ENCODE measurements at places on chromosomes 5 and 9.
A peak's percentile ranks its signal among the peaks of the same experiment; 100 is the strongest.

- peak; percentile 55 for DNase-seq
Observed at GRCh38 chr5:44183753-44184152, 205.5 kb downstream of the FGF10 start.

- no peak for DNase-seq
Observed at GRCh38 chr5:23033864-23034263, 180.7 kb upstream of the CDH12 start.

GRCh38 chr9:22036866-22037626 lies 27.9 kb upstream of the CDKN2B start:
- DNase-seq = no peak

DNA sequence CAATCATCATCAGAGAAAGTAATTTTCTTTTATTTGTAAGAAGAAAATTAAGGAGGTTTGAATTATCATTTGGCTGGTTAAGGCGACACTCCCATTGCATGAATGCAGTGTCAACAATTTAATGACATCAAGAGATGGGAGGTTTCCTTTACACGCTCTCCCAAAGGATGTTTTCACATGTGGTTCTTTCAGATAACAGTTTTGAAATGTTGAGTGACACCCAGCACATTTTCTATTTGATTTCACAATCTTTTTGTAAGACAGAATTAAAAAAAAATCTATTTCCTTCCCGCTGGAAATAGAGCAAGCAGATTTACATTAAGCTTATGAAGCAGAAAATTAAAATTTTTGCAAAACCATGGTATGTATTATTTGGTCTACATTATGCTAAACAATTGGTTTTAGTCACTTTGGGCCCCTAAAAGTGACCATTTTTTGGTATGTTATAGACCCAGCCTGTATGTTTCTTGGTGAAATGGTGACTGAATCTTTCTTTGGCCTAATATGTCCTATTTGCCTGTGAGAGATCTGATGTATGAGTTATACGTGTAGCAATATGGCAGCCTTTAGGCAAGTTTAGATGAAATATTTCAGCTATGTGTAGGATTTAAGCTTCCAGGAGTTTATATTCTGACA lies 18.9 kb upstream of the ANKRD55 start:
- no peak for DNase-seq

- DNase-seq = peak; percentile 42
Observed at GRCh38 chr5:133723126-133723525, 110.8 kb upstream of the FSTL4 start.

- no peak for DNase-seq
Observed at GRCh38 chr9:125630436-125630835, 76.6 kb downstream of the MAPKAP1 start.

GRCh38 chr9:115495052-115495635 lies 377.2 kb upstream of the TNC start:
- DNase-seq = no peak

DNA sequence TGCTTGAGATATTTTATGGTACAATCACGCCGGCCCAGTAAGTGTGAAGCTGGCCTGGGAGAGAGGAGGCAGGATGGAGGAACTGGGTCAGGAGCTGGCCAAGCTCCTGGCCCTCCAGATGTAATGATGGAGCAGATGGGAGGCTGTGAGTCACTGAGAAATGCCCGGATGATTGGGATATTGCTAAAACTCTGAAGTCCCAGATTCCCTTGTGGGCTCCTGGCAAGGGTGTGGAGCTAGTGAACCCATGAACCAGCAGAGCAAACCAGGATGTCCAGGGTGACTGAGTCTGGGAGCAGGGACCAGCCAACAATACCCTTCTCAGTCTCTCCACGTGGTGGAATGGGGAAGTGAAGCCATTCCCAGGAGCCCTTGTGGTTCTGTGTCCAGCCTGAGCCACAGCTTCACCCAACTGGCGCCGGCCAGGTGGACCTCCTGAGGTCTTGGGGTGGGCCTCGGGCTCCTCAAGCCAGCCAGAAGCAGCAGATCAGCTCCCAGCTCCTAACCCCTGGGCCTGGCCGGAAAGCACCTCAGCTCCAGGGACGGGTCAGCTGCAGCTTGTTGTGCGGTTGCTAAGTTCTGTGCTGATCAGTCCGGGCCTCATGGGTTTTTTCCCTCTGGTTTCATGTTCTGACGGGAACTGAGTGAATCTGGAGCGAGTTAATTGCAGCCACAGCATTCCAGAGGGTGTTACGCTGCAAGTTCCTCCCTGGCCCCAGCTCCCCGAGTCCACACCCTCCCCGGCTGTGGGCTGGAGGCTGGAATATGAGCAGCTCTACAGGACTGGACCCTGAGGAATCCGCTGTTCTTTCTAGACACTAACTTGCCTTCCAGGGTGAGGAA lies 37.6 kb downstream of the DUSP1 start:
- DNase-seq = peak; percentile 96

GRCh38 chr9:111662576-111663300 lies 1.3 kb downstream of the GNG10 start:
- no peak for DNase-seq

GRCh38 chr5:84384604-84385575 lies at the start of gene EDIL3:
Gene EDIL3 (minus strand): TSS chr5:84384880. CDS start chr5:84384374, 506 bp downstream.
- DNase-seq = peak; percentile 83

DNA sequence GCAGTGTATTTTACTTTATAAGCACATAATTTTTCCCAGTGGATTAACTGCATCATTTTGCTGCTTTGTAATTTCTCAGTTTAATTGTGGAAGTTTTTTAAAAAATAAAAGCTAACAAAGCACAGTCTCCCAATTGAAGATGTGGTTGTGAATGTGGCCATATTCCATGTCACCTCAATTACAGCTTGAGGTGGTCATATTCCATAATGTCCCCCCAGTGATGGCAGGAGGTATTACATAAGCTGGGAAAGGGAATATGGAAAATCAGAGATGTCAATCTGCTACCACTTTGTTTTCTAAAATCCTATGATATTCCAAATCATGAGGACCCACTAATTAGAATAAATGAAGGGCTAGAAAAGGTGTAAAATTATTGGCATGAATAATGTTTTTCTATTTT lies 1672.0 kb upstream of the CDH9 start:
- no peak for DNase-seq
